ENCODE measurements at places on chromosomes 2 and 18. TPM values are rescaled to one million over a fixed set of nuclear protein-coding genes. Genes with fewer than 3 reads are reported as not detected.
A peak's percentile ranks its signal among the peaks of the same experiment; 100 is the strongest.

DNA sequence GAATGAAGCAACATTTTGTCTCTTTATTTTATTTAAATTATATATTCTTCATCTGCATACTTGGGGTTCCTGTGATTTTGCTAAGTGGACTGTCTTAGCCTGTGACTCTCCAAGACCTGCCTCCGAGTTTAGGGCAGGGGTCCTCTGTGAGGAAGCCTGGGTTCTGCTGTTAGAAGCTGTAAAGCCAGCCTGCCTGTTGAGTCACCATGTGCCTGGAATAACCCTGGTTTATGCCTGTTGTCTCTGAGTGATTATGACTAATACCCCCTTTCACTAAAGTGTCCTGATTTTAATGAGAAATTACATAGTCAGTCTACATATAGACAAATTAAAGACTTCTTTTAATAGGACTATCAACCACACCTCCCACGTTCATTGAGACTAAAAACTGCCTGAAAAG lies 369.1 kb downstream of the ZNF521 start:
- no peak for DNase-seq

DNA sequence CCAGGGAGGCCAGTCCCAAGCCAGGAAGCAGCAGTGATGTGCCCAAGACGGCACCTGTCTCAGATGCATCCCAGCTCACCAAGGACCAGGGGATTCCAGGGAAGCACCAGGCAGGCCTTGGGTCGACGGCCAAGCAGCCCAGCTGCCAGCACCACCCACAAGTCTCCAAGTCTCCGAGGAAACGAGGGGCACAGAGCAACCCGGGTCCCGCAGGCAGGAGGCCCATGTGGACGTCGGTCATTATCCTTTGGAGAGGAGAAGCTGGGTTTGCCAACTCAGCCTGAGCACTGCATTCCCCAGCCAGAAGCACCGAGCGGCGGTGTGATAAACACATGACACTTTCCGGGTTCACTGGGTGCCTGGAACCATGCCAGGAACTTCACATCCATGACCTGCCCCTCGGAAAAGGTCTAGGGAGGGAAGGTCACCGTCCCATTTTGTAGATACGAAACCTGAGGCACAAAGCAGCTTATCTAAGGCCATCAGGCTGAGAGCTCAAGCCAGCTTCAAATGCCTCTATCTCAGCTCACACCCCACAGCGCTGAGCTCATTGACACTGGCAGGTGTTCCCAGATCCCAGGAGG lies 104.5 kb downstream of the ZNF516 start:
- DNase-seq, result peak; percentile 56

GRCh38 chr18:50944245-50944932 lies 23.5 kb upstream of the ELAC1 start:
- DNase-seq, result no peak

Gene RIOK3
- total RNA-seq, result 59.5 TPM

DNA sequence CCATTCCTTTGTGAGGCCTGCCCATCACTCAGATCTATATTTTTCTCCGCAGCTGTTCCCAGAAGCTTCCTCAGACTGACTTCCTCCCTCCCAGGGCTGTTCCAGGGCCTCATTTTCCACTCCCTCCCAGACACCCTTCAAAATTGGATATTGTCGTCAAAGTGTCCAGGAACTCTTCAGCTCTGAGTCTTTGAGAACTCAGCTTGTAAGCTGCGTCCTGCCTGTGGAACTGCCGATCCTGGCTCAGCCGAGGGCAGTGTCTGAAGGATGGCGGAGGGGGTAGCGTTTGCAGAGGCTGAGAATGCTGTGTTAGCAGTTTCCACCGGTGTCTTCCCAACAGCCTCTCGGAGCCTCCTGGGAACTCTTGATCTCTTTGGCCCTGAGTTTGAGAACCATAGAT lies 27.1 kb downstream of the NCK2 start:
- DNase-seq, result no peak

- DNase-seq, result no peak
Observed at GRCh38 chr2:33275689-33276444, 200.6 kb upstream of the RASGRP3 start.

DNA sequence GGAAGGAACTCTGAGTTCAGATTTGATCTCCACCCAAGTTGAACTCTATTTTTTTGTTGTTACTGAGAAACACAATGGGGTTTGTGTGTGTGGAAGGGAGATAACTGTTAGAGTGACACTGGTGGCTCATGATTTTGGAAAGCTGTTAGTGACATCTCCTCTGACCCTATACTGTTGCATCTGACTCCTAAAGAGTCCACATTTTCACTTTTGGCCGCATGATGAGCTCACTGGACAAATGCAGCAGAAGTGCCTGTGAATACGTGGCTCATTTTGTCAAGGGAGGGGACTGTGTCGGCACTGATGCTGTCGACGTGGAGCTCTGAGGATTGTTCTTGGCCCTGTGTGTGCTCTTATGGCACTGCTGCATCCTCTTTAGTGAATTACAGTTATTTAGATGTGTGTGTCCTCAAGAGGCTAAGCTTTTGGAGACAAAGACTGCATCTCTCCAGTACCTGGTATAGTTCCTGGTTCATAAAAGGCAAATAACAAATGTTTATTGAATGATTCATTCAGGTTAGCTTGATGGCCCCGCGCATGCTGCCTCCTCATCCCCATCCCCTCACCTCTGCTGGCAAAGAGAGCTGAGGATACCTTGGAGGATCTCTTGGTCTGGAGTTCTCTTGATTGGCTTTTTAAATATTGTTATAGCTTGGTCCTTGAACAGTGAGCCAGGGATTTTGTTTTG lies 135.4 kb downstream of the PHLPP1 start:
- DNase-seq, result no peak

DNA sequence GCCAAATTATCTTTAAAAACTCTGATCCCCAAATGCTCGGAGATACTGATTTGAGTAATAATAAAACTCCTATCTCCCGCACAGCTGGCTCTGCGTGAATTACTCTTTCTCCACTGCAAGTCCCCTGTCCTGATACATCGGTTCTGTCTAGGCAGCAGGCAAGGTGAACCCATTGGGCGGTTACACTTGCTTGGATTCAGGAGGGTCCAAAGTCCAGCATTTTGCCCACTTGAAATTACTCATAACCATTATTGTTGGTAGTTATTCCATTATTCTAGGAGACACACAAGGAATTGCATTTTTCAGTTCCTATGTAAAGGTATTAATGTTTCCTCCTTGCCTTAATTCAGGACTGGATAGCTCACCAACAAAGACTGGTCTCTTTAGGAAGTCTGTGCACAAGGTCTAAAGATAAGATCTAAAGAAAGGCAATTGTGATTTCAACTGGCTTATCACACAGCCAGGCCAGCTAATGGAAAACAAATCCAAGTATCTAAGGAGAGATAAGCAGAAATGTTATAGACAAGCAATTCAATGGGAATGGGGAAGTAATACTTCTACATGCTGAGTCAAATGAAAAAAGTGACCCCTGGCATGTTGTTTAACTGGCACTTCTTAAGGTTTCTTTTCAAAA lies 23.2 kb upstream of the NPC1 start:
- no peak for DNase-seq

- no peak for DNase-seq
Observed at GRCh38 chr2:179691235-179691634, 170.2 kb downstream of the ZNF385B start.

DNA sequence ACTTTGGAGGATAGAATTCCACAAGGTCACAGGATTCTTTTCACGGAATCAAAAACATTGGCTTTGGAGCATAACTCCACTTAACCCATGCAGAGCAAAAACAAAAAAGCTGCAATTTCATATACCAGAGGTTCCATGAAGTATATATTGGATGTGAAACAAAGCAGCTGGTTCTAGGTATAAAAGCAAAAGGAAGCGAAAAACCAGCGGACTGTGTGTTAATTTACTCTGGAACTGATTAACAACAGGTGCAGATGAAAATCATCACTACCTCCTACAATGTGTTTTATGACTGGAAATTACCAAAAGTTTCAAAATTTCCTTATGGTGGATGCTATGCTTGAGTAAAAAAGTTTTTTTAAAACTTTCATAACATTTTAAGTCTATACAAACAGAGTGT lies 54.4 kb upstream of the LINC00305 start:
- DNase-seq, result no peak

GRCh38 chr18:76621782-76622495 lies 126.9 kb upstream of the ZNF516 start:
- DNase-seq, result no peak

Gene MGAT5
- total RNA-seq, result 16.0 TPM

- no peak for DNase-seq
Observed at GRCh38 chr2:197294260-197294659, 16.3 kb downstream of the ANKRD44 start.

Gene UGT1A9
- 91.6 TPM for total RNA-seq

Gene HOXD13
- total RNA-seq, result not detected

Gene RGPD3
- total RNA-seq, result 0.15 TPM

DNA sequence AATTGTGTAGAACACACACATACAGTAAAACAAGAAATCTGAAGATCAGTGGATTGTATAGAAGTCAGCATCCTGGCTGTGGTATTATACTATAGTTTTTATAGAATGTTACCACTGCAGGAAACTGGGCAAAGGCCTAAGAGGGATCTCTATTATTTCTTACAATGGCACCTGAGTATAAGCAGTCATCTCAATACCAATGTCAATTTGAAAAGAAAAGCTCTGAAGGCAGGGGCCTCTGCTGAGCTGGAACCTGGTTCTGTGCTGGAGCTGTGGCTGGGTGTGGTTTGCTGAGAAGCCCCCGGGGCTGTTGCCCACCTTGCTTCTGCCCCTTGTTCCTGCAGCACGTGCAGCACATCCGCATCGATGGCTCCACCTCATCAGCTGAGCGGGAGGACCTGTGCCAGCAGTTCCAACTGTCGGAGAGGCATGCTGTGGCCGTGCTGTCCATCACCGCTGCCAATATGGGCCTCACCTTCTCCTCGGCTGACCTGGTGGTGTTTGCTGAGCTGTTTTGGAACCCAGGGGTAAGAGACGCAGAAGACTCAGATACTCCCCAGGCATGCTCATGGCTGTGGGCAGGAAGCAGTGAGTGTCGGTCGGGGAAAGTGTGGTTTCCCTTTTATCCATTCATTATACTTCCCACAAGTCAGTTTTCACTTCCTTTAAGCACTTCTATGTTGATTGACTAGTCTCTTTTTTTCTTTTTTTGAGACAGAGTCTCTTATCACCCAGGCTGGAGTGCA lies 23.5 kb upstream of the RPL37A start:
- no peak for DNase-seq

- no peak for DNase-seq
Observed at GRCh38 chr18:8402237-8402636, 207.0 kb upstream of the RAB12 start.

- DNase-seq, result no peak
Observed at GRCh38 chr2:150214626-150215025, 272.8 kb downstream of the RND3 start.

Gene MAB21L4
- 17.0 TPM for total RNA-seq

GRCh38 chr2:234111523-234111922 lies 61.0 kb downstream of the SPP2 start:
- DNase-seq, result no peak
